ENCODE measurements at places on chromosomes 3 and 15. TPM values are rescaled to one million over a fixed set of nuclear protein-coding genes. Genes with fewer than 3 reads are reported as not detected.

FSIP1 gene
- polyA plus RNA-seq = 3.8 TPM

MLF1 gene
- polyA plus RNA-seq = 55.9 TPM

SOX14 gene
- not detected for polyA plus RNA-seq

QTRT2 gene
- polyA plus RNA-seq = 16.3 TPM

SEMA6D gene
- 108 TPM for polyA plus RNA-seq

NT5DC2 gene
- 46.7 TPM for polyA plus RNA-seq

SCAMP5 gene
- 104 TPM for polyA plus RNA-seq

ANKRD34C gene
- not detected for polyA plus RNA-seq

CHD2 gene
- 101 TPM for polyA plus RNA-seq

CFAP100 gene
- polyA plus RNA-seq = 2.3 TPM

USP50 gene
- not detected for polyA plus RNA-seq

COL6A5 gene
- not detected for polyA plus RNA-seq

CNBP gene
- 278 TPM for polyA plus RNA-seq

IVD gene
- 36.1 TPM for polyA plus RNA-seq

ECE2 gene
- 0.42 TPM for polyA plus RNA-seq

All from neural cell (in vitro differentiated cells).